Activated naive CD4-positive, alpha-beta T cell treated with Interleukin-2 at 50 U/mL for 16 hours (primary cell): ENCODE measurements at places on chromosomes 6 and 20.

- no peak for DNase-seq
Measured at GRCh38 chr6:170211404-170212025, 79.4 kb downstream of the DLL1 start.

DNA sequence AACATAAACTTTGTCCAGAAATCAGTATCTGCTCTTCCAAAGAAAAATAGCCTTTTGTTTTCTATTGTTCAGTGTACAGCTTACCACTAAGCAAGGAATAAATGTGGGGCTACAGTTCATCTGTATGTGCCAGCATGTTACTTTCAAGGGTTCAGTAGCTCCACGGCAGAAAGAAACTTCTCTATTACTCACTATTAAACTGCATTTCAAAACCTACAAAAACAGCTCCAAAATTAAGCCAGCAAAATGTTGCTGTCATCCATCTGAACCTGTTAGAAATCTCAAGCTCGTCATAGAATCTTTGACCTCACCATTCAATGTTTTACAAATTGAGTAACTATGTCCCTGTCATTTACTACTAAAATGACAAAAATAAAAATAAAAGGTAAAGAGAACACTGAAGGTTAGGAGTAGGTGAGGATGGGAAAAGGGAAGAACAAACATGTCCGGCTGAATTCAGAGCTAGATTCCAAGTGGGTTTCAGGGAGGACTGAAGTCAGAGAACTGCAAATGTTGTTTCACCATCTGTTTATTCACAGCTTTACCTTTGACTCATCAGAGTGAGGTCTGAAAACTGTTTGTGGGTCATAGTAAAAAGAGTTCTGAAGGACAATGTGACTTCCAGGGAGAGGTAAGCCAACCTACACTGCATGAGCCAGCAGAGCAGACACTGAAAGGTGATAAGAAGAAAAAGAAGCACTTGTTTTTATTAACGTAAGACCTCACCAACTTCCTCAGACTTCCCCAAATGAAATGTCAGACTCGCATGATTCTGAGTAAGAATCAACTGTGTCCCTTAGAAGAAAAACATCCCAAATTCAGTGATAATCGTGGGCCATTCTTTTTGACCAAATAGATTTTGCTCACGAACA lies 62.0 kb downstream of the ATXN1 start:
- peak; percentile 48 for DNase-seq

- DNase-seq, result no peak
Measured at GRCh38 chr20:37640600-37641561, 52.9 kb upstream of the CTNNBL1 start.

- no peak for DNase-seq
Measured at GRCh38 chr20:2952766-2953165, 79.5 kb downstream of the PTPRA start.

DNA sequence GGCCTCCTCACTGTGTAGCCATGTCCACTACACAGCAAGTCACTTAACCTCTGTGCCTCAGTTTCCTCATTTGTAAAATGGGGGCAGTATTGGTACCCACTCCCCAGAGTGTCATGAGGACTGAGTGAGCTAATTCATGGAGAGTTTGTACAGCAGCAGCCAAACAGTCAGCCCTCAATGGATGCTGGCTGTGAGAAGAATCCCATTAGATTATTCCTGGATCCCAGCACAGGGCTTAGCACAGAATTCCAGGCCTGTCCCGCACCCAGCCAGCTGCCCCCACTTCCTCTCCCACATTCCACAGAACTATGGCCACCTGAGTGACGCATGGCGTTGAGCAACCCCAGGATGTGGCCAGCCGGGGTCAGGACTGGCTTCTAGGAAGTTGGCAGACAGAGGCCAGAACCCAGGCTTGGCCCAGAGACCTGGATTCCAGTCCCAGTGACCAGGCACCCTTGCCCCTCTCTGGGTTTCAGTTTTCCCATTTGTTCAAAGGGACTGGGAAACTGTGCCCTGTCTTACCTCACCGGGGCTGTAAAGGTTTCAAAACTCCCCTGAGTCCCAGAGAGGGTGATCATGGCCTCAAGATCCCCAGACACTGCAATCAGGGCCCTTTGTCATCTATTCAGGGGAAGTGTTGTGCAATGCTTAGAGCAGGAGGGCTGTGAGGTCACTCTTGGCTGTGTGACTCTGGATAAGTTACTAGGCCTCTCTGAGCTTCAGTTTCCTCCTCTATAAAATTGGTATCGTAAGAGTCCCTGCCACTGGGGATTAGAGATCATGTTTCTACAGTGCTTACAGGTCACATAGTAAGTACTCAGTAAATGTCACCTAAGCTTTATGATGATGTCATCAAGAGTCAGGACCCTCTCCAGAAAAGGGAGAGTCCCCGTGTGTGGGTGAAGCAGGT lies 3.0 kb upstream of the TGM2 start:
- no peak for DNase-seq

DNA sequence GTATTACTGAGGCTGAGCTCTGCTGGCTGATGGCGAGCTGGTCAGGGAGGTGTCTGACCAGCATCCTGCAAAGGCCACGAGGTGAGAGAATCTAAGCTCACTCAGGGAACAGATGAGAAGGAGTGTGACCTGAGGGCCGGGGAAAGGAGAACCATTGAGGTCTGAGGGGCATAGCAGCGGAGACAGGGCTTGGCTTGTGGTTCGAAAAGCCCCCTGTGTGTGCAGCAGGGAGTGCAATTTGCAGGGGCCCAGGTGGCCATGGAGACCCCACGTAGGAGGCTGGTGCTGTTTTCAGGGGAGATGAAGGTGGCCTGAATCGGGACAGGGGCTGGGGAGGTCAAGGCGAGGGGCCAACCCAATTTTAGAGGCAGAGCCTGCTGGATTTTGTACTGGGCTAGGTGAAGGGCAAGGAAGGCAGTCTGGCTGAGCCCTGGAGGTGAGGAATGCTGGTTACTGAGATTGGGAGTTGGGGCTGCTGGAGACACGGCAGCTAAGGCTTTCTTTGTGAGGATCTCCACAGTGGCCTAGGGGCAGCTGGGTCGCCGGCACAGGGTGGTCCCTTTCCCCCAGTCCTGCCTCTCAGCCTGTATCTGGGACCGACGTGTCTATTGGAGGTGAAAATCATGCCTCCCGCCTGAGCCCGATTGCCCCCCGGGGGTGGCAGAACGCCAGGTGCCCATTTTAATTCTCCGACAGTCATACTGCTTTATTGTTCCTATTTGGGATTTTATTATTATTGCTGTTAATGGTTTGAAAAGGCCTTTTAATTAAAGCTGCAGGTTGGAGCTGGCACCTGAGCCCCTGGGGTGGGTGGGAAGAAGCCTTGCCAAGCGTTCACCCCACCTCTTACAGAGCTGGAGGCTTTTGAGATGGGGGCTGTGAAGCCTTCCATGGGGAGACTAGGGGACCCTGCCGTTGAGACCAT lies 28.4 kb downstream of the DLGAP4 start:
- DNase-seq, result no peak

DNA sequence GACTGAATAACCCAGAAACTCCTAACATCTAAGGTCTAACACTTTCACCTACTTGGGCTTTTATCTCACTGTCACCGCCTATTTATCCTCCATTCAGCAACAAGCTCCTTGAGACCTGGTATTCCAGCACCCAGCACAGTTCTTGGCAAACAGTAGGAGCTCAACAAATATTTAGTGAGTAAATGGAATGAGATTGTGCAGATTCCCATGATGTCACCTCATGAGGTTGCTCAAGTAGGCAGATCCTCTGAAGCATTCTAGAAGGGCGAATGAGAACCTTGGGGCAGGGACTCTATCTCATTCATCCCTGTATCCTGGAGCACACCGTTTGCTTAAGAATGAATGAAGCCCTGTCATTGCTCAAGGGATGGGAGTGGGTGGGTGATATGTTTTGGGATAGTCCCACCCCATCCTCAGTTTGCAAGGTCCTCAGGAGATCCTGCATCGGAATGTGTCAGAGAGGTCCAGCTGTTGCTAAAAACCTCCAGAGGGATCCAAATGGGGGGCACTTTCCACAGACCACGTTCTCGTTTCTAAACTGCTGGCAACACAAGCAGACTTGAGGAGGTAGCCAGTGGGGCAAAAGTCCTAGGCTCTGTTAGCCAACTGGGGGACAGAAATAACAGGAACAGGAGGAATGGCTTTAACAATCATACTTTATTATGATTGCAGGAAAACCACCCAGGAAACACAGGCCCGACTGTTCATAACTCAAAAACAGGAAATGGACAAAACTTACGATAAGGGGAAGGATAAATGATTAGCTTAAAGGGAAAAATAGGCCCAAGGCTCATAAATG lies 42.0 kb downstream of the EDN1 start:
- no peak for DNase-seq

DNA sequence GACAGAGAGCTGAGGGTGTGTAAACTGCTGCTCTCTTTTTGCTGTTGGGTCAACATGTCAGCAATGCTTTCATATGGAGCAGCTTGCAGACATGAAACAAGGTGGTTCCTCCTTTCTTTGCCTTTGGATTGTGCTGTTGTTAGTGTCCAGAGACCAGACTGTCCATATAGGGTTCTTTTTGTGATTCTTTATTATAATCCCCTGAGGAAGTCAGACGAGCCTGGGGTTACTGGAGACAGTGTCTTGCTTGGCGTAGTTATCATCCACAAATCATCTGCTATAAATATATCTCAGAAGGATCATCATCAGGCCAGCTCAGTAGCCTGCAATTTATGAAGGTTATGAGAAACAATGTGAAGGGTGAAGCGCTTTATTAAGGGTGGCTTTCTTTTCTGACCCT lies 2.3 kb upstream of the ADGRB3 start:
- DNase-seq, result no peak

DNA sequence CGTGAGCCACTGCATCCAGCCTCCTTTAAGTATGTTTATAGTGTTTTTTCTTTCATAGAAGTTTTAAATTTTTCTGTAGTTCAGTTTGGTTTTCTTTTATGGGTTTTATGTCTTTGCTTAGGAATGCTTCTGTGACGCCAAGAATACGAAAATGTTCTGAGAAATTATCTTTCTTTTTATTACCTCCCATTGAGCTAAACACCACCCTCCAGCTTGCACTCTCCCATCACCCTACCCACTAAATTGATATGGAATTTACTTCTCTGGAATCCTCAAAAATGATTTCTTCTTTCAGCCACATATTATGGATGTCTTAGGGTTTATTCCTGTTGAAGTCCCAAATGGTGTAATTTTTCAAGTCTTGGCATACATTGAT lies 38.1 kb downstream of the JARID2 start:
- no peak for DNase-seq

- no peak for DNase-seq
Measured at GRCh38 chr6:159943968-159944598, 24.8 kb upstream of the IGF2R start.

DNA sequence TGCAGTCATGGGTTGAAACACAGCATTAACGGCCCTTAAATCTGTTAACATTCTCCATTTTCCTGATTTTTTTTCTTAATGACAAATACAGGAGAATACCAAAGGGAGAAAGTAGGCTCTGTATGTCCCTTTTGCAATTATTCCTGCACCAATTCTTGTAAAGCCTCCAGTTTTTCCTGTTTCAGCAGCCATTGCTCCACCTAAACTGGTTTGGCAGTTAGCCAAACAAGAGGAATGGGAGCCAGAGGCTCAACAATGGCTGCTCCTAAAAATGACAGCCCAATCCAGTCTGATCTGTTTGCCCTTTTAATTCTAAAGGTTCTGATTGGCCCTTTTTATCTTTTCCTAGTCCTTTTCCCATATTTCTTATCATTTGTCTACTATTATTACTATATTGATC lies 284.2 kb upstream of the SGK1 start:
- DNase-seq, result no peak

GRCh38 chr6:53250176-53251032 lies 98.3 kb downstream of the ELOVL5 start:
- DNase-seq, result no peak

GRCh38 chr6:83974409-83975050 lies 59.0 kb upstream of the MRAP2 start:
- DNase-seq, result no peak

DNA sequence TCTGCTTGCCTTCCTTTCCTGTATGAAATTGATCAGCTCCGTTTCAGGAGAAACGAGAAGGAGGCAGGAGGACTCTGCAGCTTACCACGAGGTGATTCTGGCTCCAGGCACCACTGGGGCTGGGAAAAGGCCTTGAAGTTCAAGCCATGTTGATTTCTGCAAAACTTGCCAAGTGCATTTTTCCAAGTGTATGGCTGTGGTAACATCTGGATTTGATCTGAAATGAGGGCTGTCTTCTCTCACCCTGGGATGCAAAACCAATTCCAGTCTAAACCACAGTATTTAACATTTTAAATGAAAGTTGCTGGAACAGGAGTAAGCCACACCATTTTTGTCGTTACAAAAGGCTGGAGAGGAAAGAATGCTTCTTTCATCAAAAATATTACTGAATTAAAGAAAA lies 36.1 kb upstream of the FAM210B start:
- no peak for DNase-seq

- no peak for DNase-seq
Measured at GRCh38 chr20:52251136-52251700, 59.6 kb upstream of the ZFP64 start.

GRCh38 chr20:50019466-50020256 lies 36.9 kb downstream of the SNAI1 start:
- no peak for DNase-seq

DNA sequence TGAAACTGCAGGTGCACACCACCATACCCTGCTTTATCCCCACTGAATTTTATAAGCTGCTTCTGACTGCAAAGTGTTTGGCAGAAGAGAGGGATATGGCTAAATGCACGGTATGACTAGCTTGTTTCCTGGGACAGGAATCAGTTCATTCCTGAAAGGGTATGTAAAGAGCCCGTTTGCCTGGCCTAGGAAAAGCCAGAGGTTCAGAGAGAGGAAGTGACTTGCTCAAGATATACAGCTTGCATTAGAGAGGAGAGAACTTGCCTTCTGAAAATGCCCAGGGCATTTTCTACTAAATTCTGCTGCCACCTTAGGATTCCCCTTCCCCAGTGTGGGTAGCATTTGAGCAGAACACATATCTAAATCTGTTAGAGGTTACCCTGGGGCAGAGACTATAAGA lies 683 bp upstream of the GCNT2 start:
- no peak for DNase-seq

GRCh38 chr6:68502946-68503345 lies 132.1 kb upstream of the ADGRB3 start:
- no peak for DNase-seq

DNA sequence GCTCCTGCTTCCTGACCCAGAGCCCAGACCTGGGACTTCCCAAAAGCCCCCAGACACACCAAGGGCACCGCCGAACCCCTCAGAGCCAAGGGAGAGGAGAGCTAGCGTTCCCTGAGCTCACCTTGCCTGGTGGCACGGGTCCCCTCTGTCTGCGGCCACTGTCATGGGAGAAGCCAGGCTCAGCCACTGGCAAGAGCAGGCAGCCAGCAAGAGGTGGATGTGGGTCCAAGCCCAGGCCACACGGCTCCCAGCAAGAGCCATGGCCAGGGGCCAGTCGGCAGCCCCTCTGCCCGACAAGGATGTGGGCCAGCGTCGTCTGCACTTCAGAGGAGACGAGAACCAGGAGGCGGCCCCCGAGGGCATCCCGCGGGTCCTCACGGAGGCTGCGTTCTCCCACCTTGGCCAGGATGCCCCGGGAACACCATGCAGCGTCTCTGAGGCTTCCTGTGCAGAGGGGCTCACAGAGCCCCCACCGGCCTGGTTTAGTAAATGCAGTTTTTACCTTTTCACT lies 2.2 kb upstream of the PPDPF start:
- DNase-seq, result no peak

GRCh38 chr6:138680085-138680484 lies 93.5 kb upstream of the CCDC28A start:
- no peak for DNase-seq

GRCh38 chr6:154613137-154613676 lies 102.7 kb upstream of the CNKSR3 start:
- DNase-seq, result no peak

- DNase-seq, result no peak
Measured at GRCh38 chr6:25706314-25707014, 48.1 kb upstream of the SLC17A4 start.

- DNase-seq, result no peak
Measured at GRCh38 chr20:10555865-10556308, 117.9 kb downstream of the JAG1 start.

- peak; percentile 32 for DNase-seq
Measured at GRCh38 chr20:49620364-49621240, 52.7 kb upstream of the PTGIS start.
